ENCODE measurements at places on chromosomes 6 and 20.

DNA sequence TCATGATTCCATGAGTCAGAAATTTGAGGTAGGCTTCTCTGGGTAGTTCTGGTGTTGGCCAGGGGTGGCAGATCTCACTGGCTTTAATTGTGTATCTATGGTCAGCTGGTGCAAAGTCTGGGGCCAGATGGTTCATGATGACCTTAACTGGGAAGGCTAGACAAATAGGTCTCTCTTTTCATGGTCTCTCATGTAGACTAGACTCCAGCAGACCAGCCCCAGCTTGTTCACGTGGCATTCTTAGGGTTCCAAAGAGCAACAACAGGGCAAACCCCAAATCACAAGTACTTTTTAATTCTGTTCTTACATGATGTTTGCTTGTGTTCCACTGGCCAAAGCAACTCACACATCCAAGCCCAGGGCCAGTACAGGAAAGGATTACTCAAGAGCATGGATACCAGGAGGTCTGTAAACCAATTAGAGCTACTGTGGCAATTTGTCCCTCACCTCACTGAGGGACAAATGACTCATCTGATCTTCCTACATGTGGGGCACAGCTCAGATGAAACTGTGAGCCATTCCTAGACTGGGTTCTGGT, 79.5 kb upstream of the PBOV1 start:
- no peak for DNase-seq

GRCh38 chr6:105151644-105152043, 28.2 kb downstream of the POPDC3 start:
- no peak for DNase-seq

DNA sequence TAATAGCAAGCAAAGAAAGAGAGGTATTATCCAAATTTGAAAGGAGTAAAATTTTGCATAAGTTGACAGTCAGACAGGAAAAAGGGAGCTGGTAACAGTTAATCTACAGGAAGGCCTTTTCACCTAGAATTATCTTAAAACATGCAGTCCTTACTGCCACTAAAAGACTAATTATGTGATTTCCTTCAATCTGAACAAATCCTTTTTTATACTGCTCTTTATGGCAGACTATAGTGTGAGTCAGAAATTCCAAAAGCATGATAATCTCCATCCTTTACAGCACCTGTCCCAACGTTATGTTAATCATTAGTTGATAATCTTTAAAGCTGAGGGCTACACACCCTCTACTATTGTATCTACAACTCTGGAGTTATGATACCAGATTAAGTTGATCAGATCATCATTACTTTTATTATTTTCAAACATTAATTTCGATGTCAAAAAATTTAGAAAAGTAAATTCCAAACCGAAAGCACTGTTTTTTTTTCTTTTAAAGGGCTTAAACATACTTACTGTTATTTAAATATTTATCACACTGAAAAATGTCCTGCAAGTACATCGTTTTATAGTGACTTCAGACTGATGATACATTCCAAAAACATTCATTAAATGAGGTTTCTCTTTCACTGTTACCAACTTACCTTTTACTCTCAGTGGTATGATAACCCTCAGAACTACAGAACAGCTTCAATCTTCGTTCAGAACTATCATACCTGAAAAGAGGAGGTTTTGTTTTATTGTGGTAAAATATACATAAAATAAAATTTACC, 33.2 kb upstream of the AKAP7 start:
- no peak for DNase-seq

DNA sequence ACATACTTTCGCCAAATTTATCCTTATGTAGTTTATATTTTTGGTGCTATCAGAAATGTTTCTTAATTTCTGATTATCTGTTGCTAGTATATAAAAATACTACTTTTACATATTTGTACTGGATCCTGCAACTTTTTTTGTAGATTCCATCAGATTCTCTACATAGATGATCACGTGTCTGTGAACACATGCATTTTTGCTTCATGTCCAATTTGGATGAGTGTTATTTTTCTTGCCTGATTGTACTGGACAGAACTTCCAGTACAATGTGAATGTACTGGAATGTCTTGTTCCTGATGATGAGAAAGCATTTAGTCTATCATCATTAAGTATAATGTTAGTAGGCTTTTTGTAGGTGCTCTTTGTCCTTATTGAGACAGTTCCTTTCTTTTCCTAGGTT, 25.0 kb upstream of the SSR1 start:
- DNase-seq: no peak

GRCh38 chr20:8175741-8176675, 43.9 kb downstream of the PLCB1 start:
- DNase-seq: no peak

DNA sequence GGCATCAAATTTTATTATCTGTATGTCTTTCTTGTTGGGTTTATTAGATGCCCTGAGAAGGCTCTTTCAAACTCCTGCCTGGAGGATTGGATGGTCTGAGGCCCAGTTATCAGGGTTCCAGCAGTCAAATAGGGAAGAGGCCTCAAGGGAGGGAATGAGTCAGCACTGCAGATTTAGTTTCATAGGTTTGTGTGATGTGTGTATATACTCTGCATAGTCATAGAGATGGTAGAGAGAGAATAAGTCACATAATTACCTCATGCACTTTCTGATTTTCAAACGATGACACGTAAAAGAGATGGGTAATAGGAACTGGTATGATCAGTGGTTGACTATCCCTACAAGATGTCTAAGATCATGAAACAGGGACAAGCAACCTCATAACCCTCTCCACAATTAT, 82.1 kb downstream of the ADAT2 start:
- no peak for DNase-seq

GRCh38 chr20:41432746-41433145, 66.1 kb upstream of the EMILIN3 start:
- DNase-seq: no peak

DNA sequence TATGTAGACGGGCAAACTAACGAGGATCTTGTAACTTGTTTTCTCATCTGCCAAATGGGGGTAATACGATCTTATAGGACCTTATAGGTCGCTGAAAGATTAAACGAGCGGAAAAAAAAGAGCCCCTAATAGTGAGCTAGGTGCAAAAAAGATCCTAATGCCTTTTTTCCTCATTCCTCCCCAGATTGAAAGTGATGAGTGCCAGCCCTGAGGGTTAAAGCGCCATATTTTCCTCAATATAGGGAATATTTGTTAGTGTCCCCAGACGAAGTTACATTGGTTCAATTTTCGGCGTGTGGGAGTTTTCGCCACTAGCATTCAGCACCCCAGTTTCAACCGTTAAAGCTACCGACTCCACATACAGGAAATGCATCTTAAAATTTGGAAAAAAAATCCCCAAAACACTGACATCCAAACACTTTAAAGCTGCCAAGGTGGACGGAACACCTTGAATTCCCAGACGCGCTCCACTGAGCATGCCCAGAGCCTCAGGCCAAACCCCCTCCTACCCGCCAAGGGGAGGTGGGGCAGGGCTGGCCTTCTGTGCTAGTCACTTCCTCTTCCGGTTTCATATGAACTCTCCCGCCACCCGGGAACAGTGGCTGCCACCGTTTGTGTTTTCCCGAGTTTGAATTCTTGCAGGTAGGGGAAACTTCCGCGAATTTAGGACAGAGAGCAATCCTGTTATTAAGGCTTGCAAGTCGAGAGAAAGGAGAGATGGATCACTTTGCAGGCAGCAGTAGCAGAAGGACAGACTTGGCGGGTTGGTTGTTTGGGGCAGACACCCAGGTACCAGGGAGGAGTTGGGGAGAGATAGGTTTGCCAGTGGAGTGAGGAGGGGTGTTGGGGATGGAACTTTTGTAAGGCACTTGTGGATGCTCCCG, at the start of gene PRIM2:
Gene PRIM2, plus strand, starts transcription at position 571 of the 884 bp plus-strand sequence. CDS start 816 bp downstream, outside the sequence.
- DNase-seq: peak; percentile 80

- DNase-seq: no peak
Observed at GRCh38 chr6:138382498-138383265, 5.0 kb downstream of the SMIM28 start.

- no peak for DNase-seq
Observed at GRCh38 chr6:128124713-128125112, 223.9 kb upstream of the THEMIS start.

DNA sequence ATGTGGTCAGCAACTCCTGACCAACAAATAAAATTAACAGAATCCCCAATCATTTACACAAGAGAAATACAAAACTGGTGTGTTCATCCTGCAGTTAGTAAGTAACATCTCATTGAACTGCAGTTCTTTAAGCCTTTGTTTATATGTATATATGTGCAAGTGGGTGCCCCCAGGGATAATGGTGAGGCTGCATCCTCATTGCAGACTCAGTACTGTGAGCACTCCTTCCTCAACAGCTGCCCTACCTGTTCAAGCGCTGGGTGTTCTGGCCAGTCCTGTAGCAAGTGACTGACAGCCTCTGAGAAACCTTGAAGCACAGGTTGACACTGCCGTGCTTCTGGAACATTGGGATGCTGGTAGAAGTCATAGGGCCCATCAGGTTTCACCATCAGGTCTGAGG, 49.8 kb upstream of the LYRM2 start:
- no peak for DNase-seq

GRCh38 chr6:130849594-130849993, 22.4 kb downstream of the SMLR1 start:
- no peak for DNase-seq

Data from central memory CD4-positive, alpha-beta T cell (primary cell).